ENCODE measurements at places on chromosomes 16 and 17. TPM values are rescaled to one million over a fixed set of nuclear protein-coding genes. Genes with fewer than 3 reads are reported as not detected.

DNA sequence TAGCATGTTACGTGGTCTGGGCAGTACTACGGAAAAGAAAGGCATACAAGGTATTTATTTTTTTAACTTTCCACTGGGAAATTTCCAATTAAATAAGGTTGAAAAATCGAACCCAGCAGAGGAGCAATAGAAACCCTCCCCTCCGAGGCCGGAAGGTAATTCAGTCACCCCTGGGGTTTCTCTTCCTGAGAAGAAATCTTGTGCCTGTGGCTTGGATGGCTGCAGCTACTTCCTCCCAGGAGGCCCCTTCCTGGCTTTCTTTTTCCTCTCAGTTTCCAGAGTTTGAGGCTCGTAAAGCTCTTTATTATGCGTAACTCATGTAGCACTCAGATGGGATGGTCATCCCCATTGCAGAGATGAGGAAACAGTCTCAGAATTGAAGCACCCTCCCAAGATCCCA, 140.3 kb downstream of the ASIC2 start:
- no peak for DNase-seq

GRCh38 chr16:84031556-84031955, 11.0 kb downstream of the SLC38A8 start:
- DNase-seq: no peak

DNA sequence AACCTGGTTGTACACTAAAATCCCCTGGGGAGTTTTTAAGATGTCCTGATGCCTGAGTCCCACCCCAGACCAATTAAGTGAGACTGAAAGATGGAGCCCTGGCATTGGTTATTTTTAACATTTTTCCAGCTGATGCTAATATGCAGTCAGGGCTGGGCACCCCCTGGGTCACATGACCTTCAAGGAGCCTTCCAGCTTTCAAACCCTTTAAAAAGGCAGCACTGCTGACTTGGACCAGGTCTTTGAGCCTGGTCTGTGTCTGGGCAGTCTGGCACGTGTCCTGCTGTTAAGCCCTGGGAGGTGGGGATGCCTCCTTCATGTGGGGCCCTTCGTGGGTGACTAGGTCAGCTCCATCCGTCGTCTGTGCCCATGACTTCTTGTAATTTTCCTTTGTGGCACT, 202.6 kb downstream of the CCDC182 start:
- no peak for DNase-seq

- peak; percentile 95 for DNase-seq
These were observed 35.3 kb downstream of the SOCS3 start for GRCh38 chr17:78324391-78325075.

DNA sequence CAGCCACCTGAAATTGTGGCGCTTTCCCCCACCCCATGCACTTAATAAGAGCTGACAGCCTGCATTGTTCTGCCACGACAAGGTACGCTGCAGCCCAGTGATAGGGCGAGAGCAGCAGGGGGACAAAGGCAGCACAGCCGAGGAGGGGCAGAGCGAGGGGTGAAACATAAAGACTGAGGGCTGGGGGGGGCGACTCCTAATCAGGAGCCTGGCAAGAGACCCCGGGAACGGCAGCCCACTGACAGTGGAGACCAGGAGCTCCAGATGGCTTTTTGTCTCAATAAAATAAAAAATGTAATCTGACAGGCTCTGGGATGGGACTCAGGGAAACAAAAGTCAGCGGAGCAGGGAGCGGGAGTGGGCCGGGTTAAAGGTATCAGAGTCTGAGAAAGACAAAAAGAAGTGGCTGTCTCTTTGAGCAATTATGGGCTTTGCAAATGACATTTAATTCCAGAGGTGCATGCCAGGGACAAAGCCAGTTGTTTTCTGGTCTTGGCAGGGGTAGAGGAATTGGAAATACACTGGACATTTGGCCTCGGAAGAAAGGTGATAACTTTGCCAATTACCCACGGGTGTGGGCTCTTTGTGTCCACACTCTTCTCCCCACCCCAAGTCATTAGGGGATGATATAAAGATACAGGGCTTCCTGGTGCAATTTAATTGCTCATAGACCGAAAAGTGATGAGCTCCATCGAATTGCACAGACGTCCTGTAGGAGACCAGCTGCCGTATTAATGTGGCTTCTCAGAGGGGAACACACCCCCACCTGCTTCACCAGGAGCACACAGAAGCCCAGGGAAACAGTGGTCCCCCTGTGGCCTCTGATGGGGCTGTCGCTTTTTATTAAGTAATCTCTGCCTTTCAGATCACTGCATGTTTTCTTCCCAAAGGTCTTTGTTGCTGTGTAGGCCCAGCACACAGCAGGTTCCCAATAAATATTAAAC, 17.6 kb upstream of the CCDC182 start:
- DNase-seq: no peak

GRCh38 chr17:62882284-62882683, 74.2 kb upstream of the MARCHF10 start:
- no peak for DNase-seq

- DNase-seq: no peak
These were observed 14.6 kb downstream of the ALOX12B start for GRCh38 chr17:8072729-8073461.

DNA sequence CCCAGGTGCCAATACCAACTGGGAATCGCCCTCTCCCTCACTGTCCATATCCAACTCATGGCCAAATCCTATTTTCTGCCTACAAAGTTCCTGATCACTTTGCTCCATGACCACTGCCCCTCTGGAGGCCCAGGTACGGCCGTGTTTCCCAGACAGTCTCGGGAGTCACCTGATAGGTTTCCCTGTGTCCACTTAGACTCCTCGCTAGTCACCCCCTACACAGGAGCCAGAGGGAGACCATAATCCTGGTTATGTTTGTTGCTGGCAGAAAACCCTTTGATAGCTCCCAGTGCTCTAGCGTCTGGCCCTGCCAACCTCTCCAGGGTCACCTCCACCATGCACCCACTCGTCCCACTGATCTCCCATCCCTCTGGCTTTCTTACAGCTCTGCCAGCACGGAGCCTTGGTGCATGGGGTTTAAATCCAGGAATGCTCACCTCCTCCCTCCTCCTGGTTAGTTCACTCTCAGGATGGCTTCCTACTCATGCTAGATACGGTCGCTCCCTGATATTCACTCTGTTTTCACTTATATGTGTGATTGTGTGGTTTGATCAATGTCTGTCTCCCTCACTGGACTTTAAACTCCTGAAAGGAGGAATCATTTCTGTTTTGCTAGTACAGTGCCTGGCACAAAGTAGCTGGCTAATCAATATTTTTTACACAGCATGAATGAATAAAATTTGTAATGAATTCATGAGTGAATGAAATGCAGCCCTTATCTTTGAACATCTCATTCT, 7.5 kb upstream of the CALB2 start:
- no peak for DNase-seq

GRCh38 chr17:2138761-2139160, 83.9 kb downstream of the HIC1 start:
- DNase-seq: no peak

GRCh38 chr16:27704252-27704651, 154.3 kb downstream of the KATNIP start:
- no peak for DNase-seq

DNA sequence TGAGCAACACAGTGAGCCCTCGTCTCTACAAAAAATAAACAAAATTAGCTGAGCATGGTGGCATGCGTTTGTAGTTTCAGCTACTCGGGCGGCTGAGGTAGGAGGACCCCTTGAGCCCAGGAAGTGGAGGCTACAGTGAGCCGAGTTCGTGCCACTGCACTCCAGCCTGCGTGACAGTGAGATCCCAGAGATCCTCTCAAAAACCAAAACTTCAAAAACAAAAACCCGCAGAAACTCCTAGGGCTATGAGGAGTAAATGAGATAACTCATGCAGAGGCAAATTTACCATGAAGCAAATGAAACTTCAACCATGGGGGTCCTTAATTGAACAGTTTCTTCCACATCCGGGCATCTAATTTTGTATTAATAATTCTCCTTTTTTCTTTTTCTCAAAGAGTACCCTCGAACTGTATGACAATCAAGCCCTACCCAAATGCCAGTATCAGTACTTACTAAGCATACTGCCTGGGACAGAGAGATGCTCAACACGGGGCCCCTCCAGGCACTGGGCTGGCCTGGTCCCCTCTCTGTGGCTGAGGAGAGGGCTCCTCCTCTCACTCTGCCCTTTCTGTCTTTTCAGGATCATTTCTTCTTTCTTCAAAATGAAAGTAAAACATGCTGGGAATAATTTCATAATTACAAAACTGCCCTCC, 789 bp upstream of the PIPOX start:
- no peak for DNase-seq

GRCh38 chr16:55058576-55058975, 127.9 kb downstream of the IRX5 start:
- peak; percentile 72 for DNase-seq

DNA sequence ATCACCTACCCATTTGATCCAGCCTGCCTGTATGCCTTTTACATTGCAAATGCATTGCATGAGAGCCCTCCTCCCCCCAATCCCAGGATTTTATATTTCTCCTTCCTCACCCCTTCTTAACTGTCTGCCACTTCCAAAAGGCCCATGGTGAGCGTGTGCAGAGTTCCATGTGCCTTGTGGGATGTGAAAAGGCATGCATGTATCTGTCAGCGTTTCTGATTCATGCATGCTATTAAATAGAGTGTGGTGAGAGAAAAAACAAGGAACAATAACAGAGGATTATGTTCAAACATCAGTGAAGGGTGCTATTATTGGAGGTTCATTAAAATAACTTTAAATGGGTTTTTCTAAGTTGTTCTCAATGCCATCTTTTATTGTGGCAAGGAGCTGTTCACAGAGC, 60.9 kb upstream of the CACNG3 start:
- no peak for DNase-seq

GRCh38 chr16:253833-254232, 19.2 kb downstream of the FAM234A start:
- DNase-seq: no peak

DNA sequence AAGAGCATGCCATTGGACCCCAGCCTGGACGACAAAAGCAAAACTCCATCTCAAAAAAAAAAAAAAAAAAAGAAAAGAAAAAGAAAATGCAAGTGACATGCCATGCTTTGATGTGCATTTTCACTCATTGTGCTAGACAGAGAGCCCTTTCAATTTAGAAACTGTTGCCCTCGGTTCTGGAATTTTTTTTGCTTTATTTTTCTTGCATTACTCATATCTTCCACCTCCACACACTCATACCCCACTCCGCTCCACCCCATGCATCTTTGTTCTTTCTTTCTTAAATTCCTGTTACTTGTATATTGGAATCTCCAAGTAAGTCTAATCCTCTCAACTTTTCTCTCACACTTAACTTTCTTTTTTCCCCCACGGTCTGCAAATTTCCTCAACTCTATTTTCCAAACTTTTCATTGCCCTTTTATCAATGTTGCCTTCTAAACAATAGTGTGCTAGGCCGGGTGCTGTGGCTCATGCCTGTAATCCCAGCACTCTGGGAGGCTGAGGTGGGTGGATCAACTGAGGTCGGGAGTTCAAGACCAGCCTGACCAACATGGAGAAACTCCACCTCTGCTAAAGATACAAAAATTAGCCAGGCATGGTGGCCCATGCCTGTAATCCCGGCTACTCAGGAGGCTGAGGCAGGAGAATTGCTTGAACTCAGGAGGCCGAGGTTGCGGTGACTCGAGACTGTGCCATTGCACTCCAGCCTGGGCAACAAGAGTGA, 16.8 kb upstream of the SUZ12 start:
- DNase-seq: no peak

DNA sequence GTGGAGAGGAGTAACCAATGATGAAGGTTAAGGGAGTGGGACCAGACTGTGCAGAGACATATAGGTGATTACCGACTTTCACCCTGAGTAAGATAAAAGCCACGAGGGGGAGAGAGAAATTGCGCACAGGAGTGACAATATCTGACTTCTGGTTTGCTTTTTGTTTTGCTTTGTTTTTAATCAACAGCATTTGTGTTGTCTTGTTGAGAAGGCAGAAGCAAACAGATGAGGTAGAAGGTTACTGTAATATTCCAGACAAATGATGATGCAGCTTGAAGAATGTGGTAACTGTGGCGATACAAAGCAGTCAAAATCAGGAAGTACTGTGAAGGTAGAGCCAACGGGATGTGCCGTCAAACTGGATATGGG, 7.5 kb downstream of the PELP1 start:
- no peak for DNase-seq

DNA sequence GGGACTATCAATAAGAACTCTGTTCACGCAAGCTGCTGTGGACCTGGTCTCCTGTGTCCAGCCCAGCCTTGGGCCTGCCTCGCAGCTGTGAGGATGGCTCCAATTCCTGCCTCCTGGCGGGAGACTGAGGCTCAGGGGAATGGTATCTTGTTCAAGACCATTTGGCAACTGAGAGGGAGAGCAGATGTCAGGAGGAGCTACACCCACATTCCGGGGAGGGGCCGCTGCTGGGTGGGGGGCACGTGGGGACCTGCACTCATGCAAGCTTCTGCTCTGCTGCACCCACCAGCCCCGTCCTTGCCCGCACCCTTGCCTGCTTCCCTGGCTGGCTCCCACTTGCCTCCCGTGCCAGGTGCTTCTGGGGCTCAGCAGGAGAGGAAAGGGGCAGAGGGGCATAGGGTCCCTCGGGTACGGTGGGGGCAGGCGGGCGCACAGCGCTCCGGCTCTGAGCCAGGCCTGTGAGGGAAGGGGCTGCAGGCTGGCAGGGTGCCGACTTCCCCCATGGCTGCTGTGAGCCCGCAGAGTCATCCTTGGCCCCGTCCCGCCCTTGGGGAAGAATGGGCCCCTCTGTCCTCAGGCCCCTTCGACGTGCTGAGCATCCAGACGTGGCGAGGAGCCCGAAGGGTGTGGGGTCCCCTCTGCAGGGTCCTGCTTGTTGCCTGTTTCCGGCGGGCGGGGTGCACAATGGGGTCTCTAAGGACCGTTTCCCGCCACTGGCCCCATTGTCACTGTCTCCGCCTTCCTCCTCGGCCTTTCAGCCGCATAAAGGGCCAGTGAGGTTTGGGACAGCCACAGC, 2.7 kb downstream of the METRN start:
- no peak for DNase-seq

DNA sequence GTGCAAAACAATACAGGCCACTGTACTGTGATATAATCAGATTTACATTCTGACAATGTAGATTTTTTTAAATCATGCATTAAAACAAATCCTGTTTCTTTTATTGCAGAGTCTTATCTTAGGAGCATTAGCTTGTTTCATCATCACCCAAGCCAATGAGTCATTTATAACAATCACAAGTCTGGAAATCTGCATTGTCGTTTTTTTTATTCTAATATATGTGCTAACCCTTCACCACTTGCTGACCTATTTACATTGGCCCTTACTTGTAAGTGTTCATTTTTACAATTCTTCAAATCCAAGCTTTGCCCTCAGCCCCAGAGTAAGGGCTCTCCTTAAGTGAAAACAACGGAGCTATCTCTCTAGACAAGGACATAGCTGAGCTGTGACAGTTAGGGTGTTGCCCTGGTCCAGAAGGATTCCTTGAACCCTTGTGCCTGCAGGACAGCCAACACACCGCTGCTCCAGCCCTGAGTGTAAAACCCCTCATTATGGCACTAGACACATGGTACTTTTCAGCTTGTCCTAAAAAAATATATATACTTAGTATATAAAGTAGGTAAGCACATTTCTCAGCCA, 3.7 kb downstream of the CMTM1 start:
- no peak for DNase-seq

Gene KRT39
- total RNA-seq: 0.51 TPM

Gene SPNS2
- total RNA-seq: 88.0 TPM

Gene MEOX1
- total RNA-seq: 4.6 TPM

Gene ZSCAN10
- total RNA-seq: not detected

Gene NLRC3
- 0.15 TPM for total RNA-seq

Gene TPSB2
- 158 TPM for total RNA-seq

Gene SLC35B1
- 35.7 TPM for total RNA-seq

Gene BAIAP3
- 5.4 TPM for total RNA-seq

Data from lower leg skin (tissue), 4 donors.